ENCODE measurements at places on chromosomes 13 and 19.

DNA sequence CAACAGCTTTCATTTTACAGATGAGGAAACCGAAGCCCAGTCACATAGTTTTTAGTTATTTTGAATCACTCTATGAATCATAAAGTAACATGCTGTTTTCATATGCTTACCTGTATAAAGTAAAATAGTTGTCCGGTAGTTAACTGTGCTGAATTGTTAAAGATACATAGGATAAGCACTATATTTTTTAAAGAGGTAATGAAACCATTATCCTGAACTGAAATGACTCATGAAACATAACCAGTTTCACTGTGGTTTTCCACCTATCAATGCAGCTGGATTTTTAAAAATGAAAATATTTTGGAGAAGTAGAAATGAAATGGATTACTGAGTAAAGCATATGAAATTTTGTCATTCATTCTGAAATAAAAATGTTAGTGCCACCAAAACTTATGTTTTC is 655.0 kb downstream of the OLFM4 start:
- DNase-seq, result no peak

DNA sequence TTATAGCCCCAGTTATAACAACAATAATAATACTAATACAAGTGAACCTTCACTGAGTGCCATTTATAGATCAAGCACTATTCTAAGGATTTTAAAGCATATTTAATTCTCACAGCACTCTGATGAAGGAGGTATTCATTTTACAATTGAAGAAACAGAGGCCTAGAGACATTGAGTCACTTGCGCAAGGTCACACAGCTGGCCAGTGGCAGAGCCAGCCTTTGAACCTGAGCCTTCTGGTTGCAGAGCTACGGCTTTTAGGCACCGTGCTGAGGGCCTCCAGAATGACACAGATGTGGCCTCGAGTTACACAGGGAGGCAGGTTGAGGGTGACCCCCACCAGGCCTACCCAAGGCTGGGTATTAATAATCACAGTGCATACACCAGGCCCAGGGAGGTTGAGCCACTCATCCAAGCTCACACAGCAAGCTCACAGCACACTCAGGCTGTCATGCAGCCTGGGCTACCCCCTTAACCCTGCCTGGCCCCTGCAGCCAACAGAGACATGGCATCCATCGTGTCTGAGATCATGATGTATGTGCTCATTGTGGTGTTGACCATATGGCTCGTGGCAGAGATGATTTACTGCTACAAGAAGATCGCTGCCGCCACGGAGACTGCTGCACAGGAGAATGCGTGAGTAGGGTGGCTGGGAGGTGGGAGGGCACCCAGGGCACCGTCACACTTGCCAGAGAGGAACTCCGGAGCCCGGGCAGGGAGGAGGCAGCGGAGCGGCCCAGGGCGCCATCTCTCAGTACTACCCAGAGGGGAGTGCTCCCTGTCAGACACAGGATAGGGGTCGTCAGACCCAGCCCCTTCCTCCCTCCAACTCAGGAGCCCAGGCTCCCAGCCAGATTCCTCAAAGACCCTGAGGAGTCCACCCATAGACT is 2.7 kb upstream of the HPN start:
- DNase-seq, result no peak

- peak; percentile 40 for DNase-seq
Measured at GRCh38 chr19:29845574-29846176, 33.9 kb downstream of the CCNE1 start.

- no peak for DNase-seq
Measured at GRCh38 chr19:13610039-13610691, 103.9 kb upstream of the CACNA1A start.

DNA sequence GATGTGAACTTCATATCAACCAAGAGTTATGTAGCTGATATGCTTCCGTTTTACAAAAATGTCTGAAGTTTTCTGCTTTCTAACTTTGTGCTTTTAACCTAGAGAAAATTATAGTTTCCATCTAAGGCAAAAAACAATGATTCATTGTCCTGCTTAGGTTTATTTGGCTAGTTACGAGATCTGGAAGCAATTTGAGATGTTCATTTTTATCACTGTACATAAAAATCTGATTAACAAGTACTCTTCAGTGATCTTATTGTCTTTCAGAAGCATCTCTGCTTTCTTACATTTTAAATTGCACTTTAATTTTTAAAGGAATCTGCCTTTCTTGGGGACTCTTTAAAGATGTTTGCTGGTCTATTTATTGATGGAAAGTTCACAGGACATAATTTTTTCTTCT is 188.1 kb downstream of the RFC3 start:
- no peak for DNase-seq

GRCh38 chr13:22648320-22648801 is 532.4 kb upstream of the SGCG start:
- no peak for DNase-seq

DNA sequence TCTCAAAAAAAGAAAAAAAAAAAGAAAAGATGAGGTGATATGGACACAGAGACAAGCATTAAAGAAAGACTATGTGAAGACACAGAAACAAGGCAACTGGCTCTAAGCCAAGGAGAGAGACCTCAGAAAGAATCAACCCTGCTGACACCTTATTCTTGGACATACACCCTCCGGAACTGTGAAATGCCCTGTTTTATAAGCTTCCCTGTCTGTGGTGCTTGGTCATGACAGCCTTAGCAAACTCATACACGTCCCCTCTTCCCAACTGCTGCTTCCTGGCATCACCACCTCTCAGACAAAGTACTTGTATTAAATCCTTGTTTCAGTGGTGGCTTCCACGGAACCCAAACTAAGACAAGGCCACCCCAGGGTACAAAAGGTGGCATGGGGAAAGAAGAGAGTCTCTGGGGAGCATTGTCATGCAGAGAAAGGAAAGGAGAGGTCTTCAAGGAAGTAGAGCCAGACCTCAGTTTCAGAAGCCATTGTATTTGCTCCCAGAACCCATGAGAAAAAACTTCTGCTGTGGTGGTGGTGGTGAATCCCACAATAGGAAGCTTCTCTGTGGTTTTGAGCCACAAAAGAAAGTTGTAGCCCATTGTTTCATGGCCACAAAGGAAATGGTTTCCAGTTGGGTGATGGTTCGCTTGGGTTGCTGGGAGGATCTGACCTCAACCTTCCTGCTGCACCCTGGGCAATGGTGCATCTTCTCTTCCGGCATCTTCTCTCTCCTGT is 16.3 kb upstream of the TSPAN16 start:
- no peak for DNase-seq

GRCh38 chr13:39740761-39741160 is 85.3 kb downstream of the COG6 start:
- no peak for DNase-seq

GRCh38 chr19:44891016-44891882 is at the start of gene TOMM40:
TSS of gene TOMM40 (plus strand) at chr19:44891254. CDS start at chr19:44891416, 162 bp downstream.
- DNase-seq, result peak; percentile 99

GRCh38 chr19:49468746-49469447 is 5.1 kb upstream of the FLT3LG start:
- no peak for DNase-seq

- no peak for DNase-seq
Measured at GRCh38 chr19:33460221-33460908, 61.2 kb downstream of the PEPD start.
